Sigmoid colon (tissue), 7 donors: ENCODE measurements at places on chromosomes 16 and 17.

DNA sequence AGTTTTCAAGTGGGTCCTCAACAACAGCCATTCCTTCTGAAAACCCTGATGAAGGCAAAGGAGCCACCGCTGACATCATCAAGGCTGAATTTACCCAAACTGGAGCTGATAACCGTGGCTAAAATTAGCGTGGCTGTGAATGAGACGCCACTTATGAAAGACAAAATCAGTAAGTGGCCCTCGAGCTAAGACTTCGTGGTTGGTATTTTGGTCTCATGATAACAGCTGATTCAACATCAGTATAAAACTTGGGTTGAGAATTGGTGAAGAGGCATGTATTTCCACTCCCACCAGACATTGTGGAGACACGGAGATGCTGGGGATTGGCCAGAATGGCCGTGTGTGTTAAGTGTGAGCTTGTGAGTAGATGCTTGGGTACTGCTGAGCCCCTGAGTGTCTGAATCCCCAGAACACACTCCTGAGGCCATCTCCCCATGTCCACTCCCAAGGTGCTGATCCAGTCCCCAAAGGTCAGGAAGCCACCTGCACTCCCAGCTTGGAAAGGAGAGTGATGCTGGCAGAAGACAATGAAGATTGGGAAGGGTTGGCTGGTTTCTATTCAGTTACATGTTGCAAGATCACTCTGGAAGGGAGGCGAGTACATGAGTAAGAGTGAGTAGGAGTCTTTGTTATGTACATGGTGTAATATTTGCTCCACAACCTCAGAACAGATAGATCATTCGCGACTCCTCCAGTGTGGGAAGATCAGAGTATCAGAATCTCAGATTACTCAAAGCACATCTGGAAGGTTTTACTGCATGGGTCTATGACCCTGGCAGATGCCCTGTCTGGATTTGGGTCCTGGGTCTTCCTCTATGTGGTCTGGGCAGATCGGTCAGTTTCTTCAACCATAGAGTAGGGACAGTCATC, 207.7 kb downstream of the HS3ST3A1 start:
- DNase-seq, result no peak

DNA sequence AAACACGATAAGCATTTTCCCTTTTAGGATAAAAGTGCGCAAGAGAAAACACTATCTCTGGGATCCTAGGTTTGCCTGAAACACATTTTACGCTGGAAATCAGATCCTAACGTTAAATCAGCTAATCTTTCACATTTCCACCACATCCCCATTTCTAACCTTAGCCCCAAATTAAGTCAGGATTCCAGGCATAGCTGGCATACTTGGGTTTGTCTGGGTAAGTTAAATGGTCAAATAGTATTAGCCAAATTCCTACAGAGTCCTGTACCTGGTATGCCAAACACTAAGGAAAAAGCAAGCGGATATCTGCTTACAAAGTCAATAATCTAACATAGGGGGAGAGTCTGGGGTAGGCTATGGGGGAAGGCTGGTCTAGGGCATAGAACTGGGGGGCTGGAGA, 557.4 kb upstream of the ZFHX3 start:
- DNase-seq, result no peak

GRCh38 chr17:77495575-77495974, 354.8 kb downstream of the SEC14L1 start:
- DNase-seq, result peak; percentile 64

DNA sequence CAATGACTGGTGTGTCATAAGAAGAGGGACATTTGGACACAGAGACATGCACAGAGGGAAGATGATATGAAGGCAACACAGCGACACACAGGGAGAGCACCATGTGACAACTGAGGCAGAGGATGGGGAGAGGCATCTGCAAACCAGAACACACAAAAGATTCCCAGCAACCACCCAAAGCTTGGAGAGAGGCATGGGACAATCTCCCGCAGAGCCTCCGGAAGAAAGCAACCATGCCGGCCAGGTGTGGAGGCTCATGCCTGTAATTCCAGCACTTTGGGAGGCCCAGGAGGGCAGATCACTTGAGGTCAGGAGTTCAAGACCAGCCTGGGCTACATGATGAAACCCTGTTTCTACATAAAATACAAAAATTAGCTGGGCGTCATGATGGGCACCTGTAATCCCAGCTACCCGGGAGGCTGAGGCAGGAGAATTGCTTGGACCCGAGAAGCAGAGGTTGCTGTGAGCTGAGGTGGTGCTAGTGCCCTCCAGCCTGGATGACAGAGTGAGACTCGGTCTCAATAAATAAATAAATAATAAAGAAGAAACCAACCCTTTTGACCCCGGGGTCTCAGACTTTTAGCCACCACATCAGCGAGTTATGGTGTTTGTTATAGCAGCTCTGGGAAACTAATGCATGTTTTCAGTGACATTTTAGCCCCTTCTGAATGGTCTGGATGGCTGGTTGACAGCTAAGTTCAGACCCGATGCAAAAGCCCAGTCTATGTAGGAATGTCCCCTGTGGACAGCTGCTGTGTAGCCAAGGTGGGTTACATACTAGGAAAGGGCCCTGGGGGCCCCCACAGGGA, 13.8 kb upstream of the PLCG2 start:
- DNase-seq, result no peak

- DNase-seq, result no peak
Measured at GRCh38 chr17:50127697-50128361, 2.1 kb downstream of the SAMD14 start.

GRCh38 chr17:8387914-8388651, 5.1 kb upstream of the RPL26 start:
- DNase-seq, result peak; percentile 14

GRCh38 chr16:84043486-84044117, 1.0 kb upstream of the SLC38A8 start:
- DNase-seq, result no peak

DNA sequence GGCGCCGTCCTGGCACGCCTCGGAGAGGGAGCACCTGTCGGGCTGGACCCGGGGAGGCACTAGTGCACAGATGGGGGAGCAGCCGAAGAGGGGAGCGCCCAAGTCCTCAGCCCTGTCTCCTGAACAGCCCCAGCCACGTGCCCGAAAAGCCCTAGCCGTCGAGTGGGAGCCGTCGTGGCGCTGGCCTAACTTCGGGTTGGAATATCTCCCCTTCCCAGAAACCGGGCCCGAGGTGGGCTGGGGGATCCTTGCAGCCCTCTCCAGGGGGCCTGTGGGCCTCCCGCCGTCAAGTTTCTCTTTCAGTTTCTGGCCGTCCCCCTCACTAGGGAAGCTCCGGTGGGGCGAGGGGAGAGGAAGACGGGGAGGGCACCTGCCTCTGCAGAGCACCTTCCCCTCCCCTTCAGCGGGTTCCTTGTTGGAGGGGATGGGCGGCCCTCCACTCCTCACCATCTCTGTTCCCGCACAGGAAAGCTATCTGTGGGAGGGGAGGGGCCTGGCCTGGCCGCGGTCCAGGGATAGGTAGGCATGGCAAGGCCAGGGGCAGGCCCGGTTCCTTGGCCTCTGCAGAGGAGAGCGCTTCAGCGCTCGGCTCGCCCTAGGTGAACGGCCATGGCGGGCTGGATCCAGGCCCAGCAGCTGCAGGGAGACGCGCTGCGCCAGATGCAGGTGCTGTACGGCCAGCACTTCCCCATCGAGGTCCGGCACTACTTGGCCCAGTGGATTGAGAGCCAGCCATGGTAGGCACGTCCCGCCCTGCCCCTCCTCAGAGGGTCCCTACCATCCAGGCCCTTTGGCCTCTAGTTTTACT, 709 bp downstream of the STAT5A start:
- peak; percentile 75 for DNase-seq

GRCh38 chr16:29784901-29785500, 5.5 kb upstream of the KIF22 start:
- peak; percentile 84 for DNase-seq

GRCh38 chr16:49158029-49158642, 123.5 kb downstream of the CBLN1 start:
- no peak for DNase-seq

DNA sequence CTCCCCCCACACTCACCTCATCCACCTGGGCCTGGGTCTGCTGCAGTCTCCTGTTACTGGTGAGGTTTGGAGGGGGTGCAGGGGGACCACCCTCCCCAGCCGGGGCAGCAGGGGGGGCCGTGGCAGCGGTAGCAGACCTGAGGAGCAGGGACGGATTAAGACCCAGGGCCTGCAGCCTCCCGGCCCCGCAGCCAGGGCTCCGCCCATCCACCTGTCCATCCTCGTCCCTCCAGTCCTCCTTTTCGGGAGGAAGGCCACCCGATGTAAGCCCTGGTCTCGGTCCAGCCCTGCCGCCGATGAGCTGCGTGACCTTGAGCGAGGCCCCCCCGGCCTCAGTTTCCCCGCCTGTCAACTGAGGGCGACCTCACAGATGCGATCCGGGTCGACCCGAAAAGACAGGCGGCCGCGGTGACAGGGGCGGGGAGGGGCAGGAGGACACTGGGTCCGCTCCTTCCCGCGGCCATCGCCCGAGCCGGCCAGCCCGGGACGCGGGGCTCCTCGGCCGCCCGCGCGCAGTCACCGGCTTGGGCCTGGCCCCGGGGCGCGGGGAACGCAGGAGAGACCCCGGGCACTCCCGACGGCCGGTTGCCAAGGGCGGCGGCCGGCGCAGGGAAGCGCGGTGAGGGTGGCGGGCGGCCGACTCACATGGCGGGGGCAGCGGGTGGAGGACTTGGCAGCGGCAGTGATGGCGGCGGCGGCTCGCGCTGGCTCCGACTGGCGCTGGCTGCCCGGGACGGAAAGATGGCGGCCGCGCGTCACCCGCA, at the start of gene VAMP2:
VAMP2 (minus strand) TSS at position 716 of the 764 bp plus-strand sequence; CDS start at position 647, 69 bp downstream.
- peak; percentile 92 for DNase-seq

DNA sequence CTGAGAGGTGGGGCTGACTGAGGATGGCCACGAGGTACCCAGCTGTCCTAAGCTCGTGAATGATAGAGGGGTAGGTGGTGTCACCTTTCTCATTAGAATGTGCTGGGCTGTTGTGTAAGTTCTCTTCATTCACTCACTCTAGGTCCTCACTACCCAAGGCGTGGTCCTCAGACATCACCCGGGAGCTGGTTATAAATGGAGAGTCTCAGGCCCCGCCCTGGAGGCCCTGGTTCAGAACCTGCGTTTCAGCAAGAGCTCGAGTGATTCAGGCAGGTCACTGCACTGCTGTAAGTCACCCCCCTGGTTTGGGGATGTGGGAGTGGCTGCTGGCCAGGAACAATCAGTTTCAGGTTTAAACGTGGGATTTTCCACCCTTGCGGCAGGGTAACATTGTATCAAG, 139.8 kb downstream of the FOXL1 start:
- no peak for DNase-seq

DNA sequence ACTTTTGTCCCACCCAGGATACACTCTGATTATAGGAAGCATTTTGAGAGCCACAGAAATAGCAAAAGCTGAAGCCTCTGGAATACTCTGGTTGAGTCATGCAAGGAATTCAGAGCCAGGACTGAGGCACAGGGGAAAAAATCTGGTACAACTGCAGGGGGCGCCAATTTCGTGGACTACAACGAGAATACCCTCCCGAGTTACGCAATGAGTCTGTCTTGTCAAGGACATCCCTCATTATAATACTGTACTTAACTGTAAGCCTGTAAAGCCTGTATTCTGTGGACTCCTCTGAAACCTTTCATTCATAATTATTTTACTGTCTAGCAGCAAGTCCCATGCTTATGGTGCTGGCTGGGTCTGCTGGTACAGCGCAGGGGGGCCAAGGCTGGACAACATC, 7.8 kb downstream of the HOXB1 start:
- no peak for DNase-seq

GRCh38 chr17:1096215-1096614, 83.6 kb downstream of the ABR start:
- DNase-seq, result no peak

DNA sequence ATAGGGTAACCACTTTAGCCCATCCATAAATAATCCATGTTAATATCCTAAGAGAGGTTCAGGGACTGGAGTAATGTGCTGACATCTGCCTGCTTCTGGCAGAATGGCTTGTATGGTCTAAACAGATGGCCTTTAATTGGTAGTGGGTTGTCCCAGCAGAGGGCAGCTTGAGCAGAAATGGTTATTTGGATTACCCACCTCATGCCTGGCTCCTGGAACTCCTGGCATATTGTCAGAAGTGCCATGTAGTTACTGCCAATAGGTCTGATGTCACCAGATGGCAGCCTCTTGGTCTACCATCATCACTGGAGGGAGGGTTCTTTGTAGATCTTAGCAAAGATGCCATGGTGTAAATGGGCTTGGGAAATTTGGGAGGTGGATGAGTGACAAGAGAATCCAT, 157.5 kb upstream of the SOX9 start:
- no peak for DNase-seq

DNA sequence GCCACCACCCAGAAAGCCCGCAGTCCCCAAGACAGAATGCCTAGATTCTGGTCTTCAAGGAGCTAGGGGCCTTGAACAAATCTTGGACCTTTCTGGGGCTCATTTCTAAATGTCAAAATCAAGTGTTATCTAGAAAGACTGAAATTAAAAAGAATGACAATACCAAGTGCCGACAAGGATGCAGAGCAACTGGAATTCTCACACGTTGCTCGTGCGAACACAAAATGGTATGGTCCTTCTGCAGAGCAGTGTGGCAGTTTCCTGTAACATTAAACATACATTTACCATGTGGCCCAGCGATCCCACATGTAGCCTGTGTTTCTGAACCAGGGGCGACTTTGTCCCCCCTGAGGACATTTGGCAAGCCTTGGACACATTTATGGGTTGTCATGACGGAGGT, 137.9 kb downstream of the GAS7 start:
- no peak for DNase-seq

DNA sequence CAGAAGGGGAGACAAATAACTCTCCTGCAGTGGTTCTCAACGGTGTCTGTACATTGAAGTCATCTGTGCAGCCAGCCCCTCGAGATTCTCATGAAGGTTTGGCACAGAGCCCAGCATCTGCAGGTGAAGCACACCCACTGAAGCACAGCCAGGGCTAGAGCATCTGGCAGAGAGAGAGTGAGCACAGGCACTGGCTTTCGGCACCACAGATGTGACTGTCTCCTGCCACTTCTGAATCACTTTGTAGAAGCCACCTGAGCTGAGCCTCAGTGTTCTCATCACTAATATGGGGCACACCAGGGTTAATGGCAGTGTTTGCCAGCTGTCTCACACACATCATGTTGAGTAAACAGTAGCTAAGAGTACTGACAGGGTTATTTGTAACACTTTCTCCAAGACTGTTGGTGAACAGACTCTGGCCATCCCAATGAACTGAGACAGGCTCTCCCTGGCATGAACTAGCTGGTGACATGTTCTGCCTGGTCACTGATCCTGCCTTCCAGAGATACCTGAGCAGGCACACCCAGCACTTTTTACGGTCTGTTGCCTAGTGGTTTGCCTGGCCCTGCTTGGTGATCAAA, 10.9 kb downstream of the HSPB9 start:
- DNase-seq, result no peak

GRCh38 chr17:64599827-64600226, 62.3 kb downstream of the SMURF2 start:
- no peak for DNase-seq

- peak; percentile 93 for DNase-seq
Measured at GRCh38 chr17:57954397-57955182, 622 bp downstream of the CUEDC1 start.

GRCh38 chr16:72001180-72001874, 1.1 kb upstream of the PKD1L3 start:
- DNase-seq, result no peak
